NCI-H524 (cell line): ENCODE measurements at places on chromosomes 7 and 10.

DNA sequence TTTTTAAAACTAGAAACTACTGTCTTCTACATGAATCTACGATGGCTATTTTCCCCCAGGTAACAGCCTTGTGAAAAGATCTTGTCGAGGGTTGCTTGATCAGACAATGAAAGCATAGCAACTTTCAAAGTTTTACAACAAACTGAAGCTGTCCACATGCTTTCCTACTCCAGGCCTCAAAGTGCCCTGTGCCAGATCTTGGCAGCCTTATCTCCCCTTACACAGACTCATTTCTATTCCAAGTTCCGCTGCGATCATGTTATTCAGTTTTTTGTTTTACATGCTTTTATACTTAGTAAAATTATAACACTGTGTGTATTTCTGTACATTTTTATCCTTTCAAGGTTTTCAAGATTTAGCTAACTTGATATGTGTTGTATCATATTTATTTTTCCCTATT lies 661.7 kb upstream of the SORCS1 start:
- DNase-seq: no peak

GRCh38 chr10:2284071-2284470 lies 546.7 kb upstream of the ADARB2 start:
- DNase-seq: no peak

GRCh38 chr10:112696592-112696991 lies 249.6 kb downstream of the VTI1A start:
- DNase-seq: no peak

- no peak for DNase-seq
These were observed 269.7 kb upstream of the SORCS1 start for GRCh38 chr10:107434201-107434600.

DNA sequence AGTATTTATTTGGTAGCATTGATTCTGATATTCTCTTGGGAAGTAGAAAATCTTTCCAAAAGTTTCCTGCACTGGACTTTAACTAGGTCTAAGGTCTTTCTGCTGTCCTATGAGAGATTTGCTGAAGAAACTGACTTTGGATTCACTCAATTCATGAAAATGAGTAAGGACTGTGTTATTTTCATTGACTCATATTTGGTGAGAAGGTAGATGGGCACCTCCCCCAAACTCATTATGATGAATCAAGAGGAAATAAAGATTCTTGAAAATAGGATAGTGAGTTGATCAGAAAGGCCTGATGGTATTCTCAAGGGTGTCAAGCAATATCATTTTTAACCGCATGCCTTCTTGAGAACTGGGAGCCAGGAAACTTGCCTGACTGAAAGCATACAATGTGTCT lies 110.3 kb downstream of the RNF133 start:
- no peak for DNase-seq

DNA sequence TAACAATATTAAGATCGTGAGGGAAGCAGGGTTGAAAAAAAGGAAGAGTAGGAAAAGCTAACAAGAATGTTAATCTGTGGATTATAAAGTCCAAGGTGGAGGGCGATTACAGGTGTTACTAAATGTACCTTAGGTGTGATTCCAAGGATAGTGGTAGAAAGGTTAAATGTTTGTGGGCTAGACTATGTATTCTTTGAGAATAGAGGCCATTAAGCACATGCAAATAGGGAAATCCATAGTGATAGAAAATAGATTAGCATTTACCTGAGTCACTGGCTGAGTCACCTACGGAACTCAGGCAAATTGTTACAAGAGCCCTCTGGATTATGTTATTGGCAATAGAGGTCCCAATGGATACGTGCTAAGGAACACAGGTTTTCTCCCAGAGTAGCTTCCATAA lies 9.0 kb downstream of the MGAM2 start:
- DNase-seq: no peak
